ENCODE measurements at places on chromosomes 2 and 18. TPM values are rescaled to one million over a fixed set of nuclear protein-coding genes. Genes with fewer than 3 reads are reported as not detected.

Gene SCYGR5
- total RNA-seq = not detected

Gene LYG2
- total RNA-seq = not detected

Gene GAD1
- not detected for total RNA-seq

Gene C2orf74
- total RNA-seq = 10.4 TPM

Gene ROCK2
- 62.3 TPM for total RNA-seq

Gene DSG1
- not detected for total RNA-seq

Gene SH3RF3
- total RNA-seq = 58.8 TPM

Gene REG3G
- total RNA-seq = not detected

Gene HDLBP
- 1,131 TPM for total RNA-seq

Gene IL37
- not detected for total RNA-seq

Gene HOXD12
- not detected for total RNA-seq

Gene KCNIP3
- 3.1 TPM for total RNA-seq

Gene PLB1
- 8.2 TPM for total RNA-seq

Gene CDK15
- total RNA-seq = 3.6 TPM

Gene TUBA4B
- total RNA-seq = not detected

Gene FBXO36
- total RNA-seq = 3.0 TPM

Gene LINC00305
- total RNA-seq = not detected

Gene SKOR2
- total RNA-seq = not detected

Gene CPO
- not detected for total RNA-seq

Gene PCBP1
- total RNA-seq = 221 TPM

Gene RNF125
- total RNA-seq = 0.87 TPM

Gene VIL1
- total RNA-seq = not detected

Gene ALPP
- not detected for total RNA-seq
